Daoy (cell line): ENCODE measurements at places on chromosomes 6 and 20.
A peak's percentile ranks its signal among the peaks of the same experiment; 100 is the strongest.

GRCh38 chr6:110185879-110186278 is 5.7 kb downstream of the CDC40 start:
- DNase-seq, result no peak

- DNase-seq, result no peak
Observed at GRCh38 chr20:14470231-14470899, 133.0 kb upstream of the FLRT3 start.

DNA sequence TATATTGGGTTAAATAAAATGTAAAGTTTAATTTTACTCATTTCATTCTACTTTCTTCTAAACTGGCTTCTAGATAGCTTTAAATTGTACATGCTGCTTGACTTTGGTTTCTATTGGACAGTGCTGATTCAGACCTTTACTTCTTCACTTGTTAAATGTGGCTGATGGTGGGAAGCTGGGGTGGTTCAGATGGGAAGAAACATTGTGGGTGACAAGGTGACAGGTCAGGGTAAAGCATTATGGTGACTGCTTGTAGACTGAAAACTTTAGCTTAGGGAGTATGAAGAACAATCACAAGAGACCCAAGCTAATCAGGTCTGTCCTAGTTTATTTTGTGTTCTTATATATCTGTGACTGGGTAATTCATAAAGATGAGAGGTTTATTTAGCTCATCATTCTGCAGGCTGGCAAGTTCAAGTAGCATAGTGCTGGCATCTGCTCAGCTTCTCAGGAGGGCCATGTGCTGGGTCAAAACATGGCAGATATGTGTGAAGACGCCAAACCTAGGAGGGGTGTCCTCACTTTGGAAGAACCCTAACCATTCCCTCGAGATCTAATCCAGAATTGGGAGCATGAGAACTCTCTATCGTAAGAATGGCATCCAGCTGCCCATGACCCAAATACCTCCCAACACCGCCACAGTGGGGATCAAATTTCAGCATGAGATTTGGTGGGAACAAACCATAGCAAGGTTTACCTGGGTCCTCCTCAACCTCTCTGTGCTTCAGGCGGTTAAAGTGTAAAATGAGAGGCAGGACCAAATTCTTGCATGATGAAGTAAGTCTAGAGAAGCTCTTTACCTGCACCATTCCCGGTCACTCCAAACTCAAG is 102.8 kb downstream of the FYN start:
- no peak for DNase-seq

- no peak for DNase-seq
Observed at GRCh38 chr20:46006964-46007363, 1.7 kb upstream of the MMP9 start.

GRCh38 chr20:19920381-19921138 is 96.6 kb upstream of the NAA20 start:
- DNase-seq, result no peak

- DNase-seq, result no peak
Observed at GRCh38 chr6:13836170-13836569, 21.8 kb upstream of the MCUR1 start.

GRCh38 chr20:25389858-25390537 is 637 bp downstream of the ABHD12 start:
- peak; percentile 22 for DNase-seq

DNA sequence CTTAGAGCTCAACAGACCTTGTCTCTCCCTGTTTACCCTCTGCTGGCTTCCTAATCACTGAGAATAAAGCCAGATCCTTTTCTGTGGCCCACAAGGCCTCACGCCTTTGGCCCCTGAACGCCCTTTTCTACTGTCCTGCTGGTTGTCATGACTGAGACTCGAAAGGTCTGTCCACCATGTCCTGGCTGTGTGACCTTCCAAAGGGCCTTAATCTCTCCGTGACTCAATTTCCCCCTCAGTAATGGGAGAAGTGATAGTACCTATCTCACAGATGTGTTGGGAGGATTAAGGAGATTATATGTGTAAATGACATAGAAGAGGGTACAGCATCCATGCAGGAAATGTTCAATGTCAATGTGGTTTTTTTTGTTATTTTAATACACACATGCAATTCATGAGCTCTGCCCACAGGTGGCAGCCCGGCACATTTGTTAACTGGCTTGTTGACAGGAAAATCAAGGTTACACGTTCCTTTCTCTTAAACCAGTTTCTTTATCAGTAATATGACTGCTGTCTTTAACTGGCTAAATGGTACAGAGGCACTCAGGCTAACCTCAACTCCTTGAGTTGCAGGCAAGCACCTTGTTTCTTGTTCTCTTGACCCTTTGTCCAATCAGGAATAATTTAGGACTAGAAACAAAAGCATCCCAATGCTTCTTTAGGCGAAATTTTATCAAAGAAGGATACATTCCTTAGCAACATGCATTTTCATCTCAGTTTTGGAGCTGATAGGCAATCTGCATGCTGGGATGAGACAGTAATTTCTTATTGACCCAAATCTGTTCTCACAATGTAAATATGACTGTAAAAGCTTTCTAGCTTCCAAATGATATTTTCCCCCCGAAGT is 16.6 kb downstream of the SLC22A1 start:
- peak; percentile 67 for DNase-seq

GRCh38 chr6:27148404-27148795 is 99.1 kb upstream of the PRSS16 start:
- DNase-seq, result no peak

DNA sequence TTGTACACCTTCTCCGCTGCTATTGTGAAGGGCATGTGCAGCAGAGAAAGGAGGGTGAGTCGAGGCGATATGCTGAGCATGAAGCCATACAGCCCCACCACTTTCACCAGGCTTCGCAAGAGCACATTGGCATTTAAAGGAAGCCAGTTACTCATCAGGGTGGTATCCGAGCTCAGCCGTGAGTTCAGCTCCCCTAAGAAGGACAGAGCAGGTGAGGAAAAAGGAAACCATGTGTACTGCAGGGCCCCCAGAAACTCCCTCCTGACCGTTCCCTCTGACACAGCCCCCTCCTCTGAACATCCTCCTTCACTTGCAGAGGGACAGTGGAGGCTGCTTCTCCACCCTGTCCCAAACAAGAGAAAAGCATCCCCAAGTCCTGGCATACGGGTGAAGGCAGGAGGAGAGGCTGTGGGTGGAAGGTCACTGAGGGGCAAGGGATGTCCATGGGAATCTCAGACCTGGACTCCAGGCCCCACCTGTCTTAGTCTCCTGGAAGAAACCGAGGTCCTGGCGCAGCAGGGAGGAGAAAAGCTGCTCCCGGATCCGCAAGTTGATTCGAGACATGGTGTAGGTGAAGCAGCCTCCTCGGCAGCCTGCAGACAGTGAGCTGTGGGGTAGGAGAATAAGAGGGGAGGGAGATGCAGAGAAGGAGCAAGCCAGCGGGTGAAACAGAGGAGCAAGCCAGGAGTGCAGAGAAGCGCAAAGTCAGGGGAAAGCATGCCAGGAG is 3.2 kb downstream of the TAP2 start:
- DNase-seq, result no peak

DNA sequence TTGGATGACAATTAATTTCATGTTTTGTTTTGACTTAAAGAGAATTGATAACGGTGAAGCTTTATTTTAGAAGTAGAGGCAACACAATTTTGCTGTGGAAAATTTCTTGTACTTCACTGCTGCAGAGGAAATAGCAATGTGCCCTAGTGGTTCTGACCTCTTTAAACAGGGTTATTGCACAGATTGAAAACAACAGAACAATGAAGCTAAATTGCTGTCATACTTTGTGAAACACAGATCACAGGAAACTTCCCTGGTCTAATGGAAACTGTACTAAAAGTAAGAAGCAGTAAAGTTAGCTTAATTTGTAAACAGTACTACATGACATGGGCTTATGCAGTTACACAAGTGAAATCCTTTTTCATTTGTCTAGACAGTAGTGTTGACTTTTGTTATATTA is 31.3 kb downstream of the OR2A4 start:
- DNase-seq, result no peak

GRCh38 chr6:61200444-61200843 is 1085.6 kb downstream of the KHDRBS2 start:
- DNase-seq, result no peak

DNA sequence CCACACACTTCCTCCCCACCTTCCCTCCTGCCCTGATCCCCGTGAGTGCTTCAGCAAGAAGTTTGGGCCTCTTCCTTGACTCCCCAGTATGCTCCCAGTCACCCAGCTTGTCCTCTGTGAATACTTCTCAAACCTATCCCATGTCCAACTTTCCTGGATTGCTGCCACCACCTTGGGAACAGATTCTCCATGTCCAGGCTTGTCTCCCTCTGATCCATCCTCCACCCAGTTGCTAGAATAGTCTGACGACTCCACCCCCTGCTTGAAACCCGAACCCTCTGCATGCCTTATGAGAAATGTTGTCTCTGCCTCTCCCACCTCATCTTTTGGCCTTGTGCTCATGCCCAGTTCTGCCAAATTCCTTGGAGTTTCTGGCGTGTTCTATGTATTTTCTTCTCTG is 108.0 kb downstream of the PPP1R14C start:
- peak; percentile 34 for DNase-seq

DNA sequence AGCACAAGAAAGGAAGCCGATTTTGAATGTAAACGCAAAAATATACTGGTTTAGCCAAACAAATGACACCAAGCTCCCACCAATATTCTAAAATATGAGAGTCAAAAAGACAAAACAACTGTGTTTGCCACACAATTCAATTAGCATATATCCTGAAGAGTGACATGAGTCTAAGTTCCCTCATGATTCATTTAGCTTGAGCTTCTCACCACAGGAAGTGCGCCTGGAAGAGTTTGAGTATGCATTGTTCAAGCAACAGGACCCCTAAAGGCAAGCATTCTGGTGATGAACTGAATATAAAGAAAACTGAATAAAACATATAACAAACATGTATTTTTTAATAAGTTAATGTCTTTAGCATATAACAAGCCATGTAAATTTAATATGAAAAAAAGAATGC is 115.2 kb upstream of the RUNX2 start:
- DNase-seq, result peak; percentile 32

- DNase-seq, result no peak
Observed at GRCh38 chr6:143745166-143746133, 67.7 kb downstream of the PHACTR2 start.

DNA sequence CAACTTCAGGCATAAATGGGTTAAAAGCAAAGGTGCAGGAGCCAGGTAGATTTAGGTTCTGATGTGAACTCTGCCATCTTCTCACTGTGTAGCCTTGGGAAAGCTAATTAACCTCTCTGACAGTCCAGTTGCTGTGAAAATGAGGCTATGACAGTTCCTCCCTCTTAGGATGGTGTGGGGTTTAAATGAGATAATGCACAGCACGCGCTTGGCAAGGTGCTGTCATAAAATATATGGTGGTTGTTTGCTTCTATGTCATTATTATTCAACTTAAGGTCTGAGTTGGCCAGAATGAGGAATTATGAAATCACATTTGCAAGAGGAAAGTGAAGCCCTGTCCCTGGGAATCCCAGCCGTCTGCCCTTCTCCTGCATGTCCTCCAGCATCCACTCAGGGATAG is 15.5 kb upstream of the BCAS1 start:
- DNase-seq, result no peak

DNA sequence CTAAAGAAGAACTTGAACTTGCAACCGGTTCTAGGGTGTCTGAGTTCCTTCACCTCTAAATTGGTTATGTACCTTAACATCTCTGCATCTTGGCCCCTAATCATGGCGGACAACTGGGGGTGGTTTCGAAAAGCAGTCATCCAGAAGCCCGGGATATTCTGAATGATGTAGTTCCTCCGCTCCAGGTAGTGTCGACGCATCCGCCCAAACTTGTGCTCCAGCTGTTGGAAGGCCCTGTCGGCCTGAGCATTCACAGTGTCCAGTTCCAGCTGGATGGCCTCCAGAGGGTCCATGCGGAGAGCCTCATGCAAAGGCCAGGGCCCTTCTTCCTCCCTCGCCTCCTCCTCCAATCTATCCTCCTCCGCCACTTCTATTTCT is 887 bp downstream of the TSPYL1 start:
- DNase-seq, result no peak
